HepG2 (cell line): ENCODE measurements at places on chromosomes 2 and 18. TPM values are rescaled to one million over a fixed set of nuclear protein-coding genes. Genes with fewer than 3 reads are reported as not detected.

DUSP11 gene
- 36.2 and 48.9 TPM in 2 replicates for total RNA-seq

NOTO gene
- not detected in 2 replicates for total RNA-seq

LAPTM4A gene
- total RNA-seq: 82.8 and 116 TPM in 2 replicates

CYP27C1 gene
- total RNA-seq: not detected in 2 replicates

IL36G gene
- not detected in 2 replicates for total RNA-seq

PRSS56 gene
- total RNA-seq: not detected in 2 replicates

ANO7 gene
- total RNA-seq: 3.7 and 4.9 TPM in 2 replicates

PRPF40A gene
- total RNA-seq: 207 and 298 TPM in 2 replicates

MOB4 gene
- total RNA-seq: 38.6 and 68.3 TPM in 2 replicates

RAB6C gene
- total RNA-seq: not detected in 2 replicates

UCN gene
- total RNA-seq: 0.36 and 1.2 TPM in 2 replicates

C2orf15 gene
- total RNA-seq: 8.3 and 12.2 TPM in 2 replicates

MYO5B gene
- total RNA-seq: 24.0 and 34.9 TPM in 2 replicates

ZNF519 gene
- total RNA-seq: 5.7 and 11.1 TPM in 2 replicates

NXPH2 gene
- not detected in 2 replicates for total RNA-seq

DHRS9 gene
- not detected in 2 replicates for total RNA-seq

PNKD gene
- 50.0 and 55.9 TPM in 2 replicates for total RNA-seq

CAPN13 gene
- total RNA-seq: not detected in 2 replicates

IL18RAP gene
- not detected in 2 replicates for total RNA-seq

SNORC gene
- total RNA-seq: 48.5 and 86.1 TPM in 2 replicates
